ENCODE measurements at places on chromosomes 5 and 9.

GRCh38 chr9:129109952-129110739 is 447 bp downstream of the CRAT start:
- H3K36me3 ChIP-seq: peaks cover 6% of the 10 kb centered on the region
- H3K4me3 ChIP-seq: peak overlapping the region; percentile 100
- peak overlapping the region; percentile 91 for H3K27ac ChIP-seq
- DNase-seq: no peak

DNA sequence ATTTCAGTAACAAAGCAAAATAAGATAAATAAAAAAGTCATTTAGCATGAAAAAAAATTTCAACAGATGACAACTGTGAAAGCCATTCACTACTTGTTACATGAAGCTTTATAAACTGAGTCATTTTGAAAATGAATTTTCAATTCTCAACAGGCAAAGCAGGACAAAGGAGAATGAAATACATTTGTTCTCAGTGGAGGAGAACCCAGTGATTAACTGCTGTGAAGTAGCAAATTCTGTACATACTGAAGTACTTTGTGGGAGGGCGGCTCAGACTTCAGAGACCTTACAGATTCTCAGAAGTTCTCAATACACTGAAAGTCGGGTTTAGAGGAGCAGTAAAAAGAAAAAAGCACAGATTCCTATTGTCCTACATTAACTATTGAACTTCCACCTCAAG is 21.7 kb downstream of the SKIC3 start:
- H3K4me3 ChIP-seq: no peak overlapping the region
- H3K36me3 ChIP-seq: peaks cover 51% of the 10 kb centered on the region
- no peaks in the 10 kb centered on the region for H3K4me1 ChIP-seq
- DNase-seq: no peak
- no peaks in the 10 kb centered on the region for H3K27me3 ChIP-seq

- no peak overlapping the region for H3K4me3 ChIP-seq
- no peak overlapping the region for H3K27ac ChIP-seq
- no peaks in the 10 kb centered on the region for H3K36me3 ChIP-seq
- DNase-seq: no peak
- H3K4me1 ChIP-seq: peaks cover 4% of the 10 kb centered on the region
Observed at GRCh38 chr9:69632768-69633167, 39.4 kb downstream of the APBA1 start.

DNA sequence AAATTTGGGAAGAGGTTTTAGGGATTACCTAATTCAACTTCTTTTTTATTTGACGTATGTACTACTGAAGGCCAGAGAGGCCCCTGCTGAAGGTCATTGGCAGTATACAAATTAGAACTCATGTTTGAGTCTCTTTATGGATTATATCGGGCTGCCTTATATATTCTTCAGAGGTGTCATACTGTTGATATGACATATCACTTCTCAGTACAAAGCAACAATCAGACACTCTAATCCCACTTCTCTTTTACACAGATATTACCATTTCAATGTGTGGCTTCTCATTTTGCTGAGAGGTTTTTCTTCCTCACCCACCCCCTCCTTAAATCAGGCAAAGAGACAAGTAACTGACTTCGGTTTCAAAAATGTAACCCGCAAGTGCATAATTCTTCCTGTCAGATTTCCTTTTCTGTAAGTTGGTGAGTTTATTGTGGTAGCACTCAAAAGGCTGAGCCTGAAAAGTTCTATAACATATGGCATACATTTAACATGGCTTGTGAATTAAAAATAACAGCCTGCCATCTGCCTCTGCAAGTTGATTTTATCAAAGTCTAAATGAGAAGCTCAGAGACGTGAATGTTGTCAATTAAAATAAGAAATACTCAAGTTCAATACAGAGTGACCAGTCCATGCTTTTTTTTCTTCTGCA is 163.6 kb upstream of the RORB start:
- no peaks in the 10 kb centered on the region for H3K36me3 ChIP-seq
- no peak for DNase-seq
- H3K4me3 ChIP-seq: no peak overlapping the region
- H3K4me1 ChIP-seq: no peaks in the 10 kb centered on the region
- H3K27ac ChIP-seq: no peak overlapping the region

- no peak overlapping the region for H3K27ac ChIP-seq
- no peaks in the 10 kb centered on the region for H3K36me3 ChIP-seq
- no peak overlapping the region for H3K4me3 ChIP-seq
- H3K27me3 ChIP-seq: no peaks in the 10 kb centered on the region
- DNase-seq: no peak
Observed at GRCh38 chr5:163938595-163938994, 433.2 kb downstream of the MAT2B start.

GRCh38 chr9:78010445-78010844 is 21.2 kb downstream of the GNAQ start:
- H3K27ac ChIP-seq: no peak overlapping the region
- DNase-seq: no peak
- H3K4me3 ChIP-seq: no peak overlapping the region
- no peaks in the 10 kb centered on the region for H3K36me3 ChIP-seq
- no peaks in the 10 kb centered on the region for H3K27me3 ChIP-seq

- DNase-seq: no peak
- H3K27ac ChIP-seq: no peak overlapping the region
Observed at GRCh38 chr9:78115073-78115472, 83.5 kb upstream of the GNAQ start.

DNA sequence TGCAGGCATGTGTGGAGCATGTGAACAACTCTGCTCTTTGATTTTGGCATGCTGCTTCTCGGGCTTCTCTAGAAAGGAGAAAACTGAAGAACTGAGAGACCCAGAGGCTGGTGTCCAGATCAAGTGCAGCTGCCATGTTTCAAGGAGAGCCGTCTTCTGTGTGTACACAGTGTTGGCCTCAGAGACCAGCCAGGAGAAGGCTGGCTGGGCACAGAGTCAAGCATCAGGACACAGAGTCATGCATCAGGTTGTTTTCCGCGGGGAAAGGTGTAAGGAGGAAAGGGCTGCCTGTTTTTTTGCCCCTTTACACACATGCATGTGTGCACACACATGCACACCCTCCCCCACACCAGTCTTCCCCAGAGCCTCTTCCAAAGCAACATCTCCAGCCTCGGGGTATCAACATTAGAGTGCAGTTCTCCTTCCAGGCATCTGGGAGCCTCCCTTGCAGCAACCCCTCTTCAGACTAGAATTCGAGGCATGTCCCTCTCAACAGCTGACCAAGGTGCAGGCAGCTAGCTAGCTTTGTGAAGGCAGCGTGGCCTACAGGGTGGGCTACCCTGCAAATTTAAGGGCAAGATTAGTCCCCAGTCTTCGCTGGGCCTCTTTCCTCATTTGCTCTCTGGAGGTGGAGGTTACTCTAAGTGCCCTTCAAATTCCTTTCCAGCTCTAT is 180.9 kb downstream of the AOPEP start:
- peak overlapping the region; percentile 49 for H3K27ac ChIP-seq
- H3K36me3 ChIP-seq: no peaks in the 10 kb centered on the region
- H3K4me1 ChIP-seq: peaks cover 15% of the 10 kb centered on the region
- no peaks in the 10 kb centered on the region for H3K27me3 ChIP-seq
- no peak for DNase-seq

- no peaks in the 10 kb centered on the region for H3K27me3 ChIP-seq
- DNase-seq: no peak
- no peaks in the 10 kb centered on the region for H3K36me3 ChIP-seq
- H3K4me3 ChIP-seq: no peak overlapping the region
Observed at GRCh38 chr5:102933316-102933715, 178.2 kb downstream of the PAM start.

DNA sequence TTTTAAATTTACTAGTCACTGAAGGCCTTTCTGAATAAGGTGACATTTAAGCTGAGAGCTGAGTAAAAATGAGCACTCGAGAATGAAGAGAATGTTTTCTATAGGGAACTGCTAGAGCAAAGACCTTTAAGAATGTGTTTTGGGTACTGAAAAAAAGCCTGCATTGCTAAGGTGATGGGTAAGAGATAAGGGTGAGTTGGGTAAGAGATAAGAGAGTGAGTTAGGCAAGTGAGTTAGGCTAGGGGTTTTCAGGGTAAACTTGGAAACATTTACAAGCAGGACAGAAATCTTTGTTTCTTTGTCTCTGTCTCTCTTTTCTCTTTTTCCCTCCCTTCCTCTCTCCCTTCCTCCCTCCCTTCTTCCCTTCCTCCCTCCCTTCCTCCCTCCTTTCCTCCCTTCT is 5.6 kb downstream of the RAD23B start:
- H3K4me1 ChIP-seq: peaks cover 73% of the 10 kb centered on the region
- H3K27me3 ChIP-seq: no peaks in the 10 kb centered on the region
- no peak overlapping the region for H3K4me3 ChIP-seq
- no peak for DNase-seq

DNA sequence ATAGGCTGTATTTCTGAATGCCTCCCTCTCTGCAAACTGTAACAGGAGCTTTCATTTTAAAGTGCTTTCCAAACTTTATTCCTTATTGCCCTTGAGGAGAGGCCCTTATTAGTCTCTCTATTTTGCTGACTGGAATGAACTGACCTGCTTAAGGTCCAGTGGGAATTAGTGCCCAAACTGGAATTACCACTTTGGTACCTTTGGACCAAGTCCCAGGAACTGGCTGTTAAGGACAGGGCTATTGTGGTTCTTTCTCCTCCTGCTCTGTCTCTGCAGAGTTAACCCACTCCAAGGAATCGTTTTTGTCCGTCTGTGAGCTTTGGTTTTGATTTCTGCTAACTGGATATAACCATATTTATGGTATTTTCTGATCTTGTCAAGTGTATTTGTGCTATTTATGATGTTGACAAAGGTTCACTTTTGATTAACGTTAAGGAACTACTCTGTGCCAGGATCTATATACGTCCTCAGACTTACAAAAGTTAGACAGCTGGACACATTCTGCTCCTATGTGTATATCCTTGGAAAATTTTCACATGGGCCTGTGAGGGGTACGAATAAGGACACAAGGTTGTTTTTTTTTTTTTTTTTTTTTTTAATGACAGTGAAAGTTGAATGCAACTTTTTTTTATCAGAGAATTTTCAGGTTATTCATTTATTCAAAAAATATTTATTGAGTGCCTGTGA is 189.1 kb upstream of the ANKRD55 start:
- no peak for DNase-seq
- no peaks in the 10 kb centered on the region for H3K27me3 ChIP-seq
- no peak overlapping the region for H3K27ac ChIP-seq
- no peaks in the 10 kb centered on the region for H3K36me3 ChIP-seq

- H3K27ac ChIP-seq: no peak overlapping the region
- no peaks in the 10 kb centered on the region for H3K4me1 ChIP-seq
- H3K36me3 ChIP-seq: no peaks in the 10 kb centered on the region
- DNase-seq: no peak
- H3K27me3 ChIP-seq: no peaks in the 10 kb centered on the region
Observed at GRCh38 chr5:111851631-111852548, 94.9 kb upstream of the NREP start.

DNA sequence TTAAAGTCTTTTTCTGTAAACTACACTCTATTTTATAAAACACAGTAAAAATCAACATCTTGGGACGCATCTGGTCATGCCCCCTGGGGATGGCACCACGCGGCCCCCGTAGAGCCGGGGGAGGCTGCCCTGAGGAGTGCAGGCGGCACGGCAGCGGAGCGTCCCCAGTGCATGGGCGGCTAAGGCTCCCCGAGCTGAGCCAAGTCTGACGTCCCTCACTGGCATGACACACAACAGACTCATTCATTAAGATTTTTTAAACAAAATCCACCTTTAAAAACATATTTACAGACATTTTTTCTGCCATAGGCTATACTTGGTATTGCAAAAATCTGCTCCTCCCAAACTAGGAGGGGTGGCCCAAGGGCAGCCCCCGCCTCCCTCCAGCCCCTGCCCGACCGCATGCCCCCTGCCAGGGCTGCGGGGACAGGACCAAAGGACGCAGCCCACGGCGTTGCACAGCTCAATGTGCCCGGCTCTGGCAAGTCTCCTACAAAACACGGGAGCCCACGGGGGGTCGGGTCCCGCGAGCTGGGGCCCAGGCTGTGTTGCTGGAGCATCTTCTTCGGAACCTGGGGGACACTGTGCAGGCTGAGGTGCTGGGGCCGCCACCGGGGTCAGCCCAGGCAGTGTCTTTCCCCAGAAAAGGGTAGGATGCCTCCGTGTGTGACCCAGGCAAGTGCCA is 11.8 kb upstream of the SEC16A start:
- H3K27ac ChIP-seq: no peak overlapping the region
- H3K27me3 ChIP-seq: no peaks in the 10 kb centered on the region
- no peak for DNase-seq
- H3K4me3 ChIP-seq: no peak overlapping the region

DNA sequence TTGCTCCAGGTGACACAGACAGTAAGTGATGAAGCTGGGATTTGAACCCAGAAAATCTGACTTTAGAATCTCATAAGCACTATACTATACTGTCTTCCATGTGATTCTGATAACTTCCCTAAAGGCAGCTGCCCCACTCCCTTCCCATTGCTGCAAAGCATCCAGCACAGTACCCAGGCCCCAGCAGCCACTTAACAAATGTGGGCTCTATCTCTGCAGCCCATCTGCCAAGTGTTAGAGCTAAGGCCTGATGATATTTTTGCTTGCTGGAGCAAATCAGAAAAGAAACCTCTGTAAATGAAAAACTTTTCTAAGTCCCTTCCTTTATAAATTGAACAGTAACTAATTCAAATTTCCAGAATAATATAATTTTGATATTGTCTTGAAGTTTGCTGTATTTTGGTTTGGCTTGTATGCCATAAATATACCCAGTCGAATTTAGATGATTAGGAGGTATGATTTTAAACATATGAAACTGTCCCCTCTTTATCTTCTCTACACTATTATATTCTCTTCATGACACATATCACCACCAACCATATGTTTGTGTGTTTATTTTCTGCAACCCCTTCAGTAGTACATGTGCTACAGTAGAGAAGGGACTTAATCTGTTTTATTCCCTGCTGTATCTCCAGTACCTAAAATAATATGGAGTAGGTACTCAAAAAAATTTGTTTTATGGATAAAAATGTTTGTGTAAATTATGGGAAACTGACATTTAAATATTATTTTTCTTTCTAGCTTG is 63.8 kb downstream of the SMIM15 start:
- no peaks in the 10 kb centered on the region for H3K4me1 ChIP-seq
- no peak overlapping the region for H3K4me3 ChIP-seq
- peaks cover 5% of the 10 kb centered on the region for H3K36me3 ChIP-seq
- H3K27ac ChIP-seq: no peak overlapping the region
- H3K27me3 ChIP-seq: no peaks in the 10 kb centered on the region

GRCh38 chr5:124761010-124761409 is 14.6 kb upstream of the ZNF608 start:
- H3K36me3 ChIP-seq: no peaks in the 10 kb centered on the region
- DNase-seq: no peak
- no peaks in the 10 kb centered on the region for H3K4me1 ChIP-seq
- H3K4me3 ChIP-seq: no peak overlapping the region
- no peaks in the 10 kb centered on the region for H3K27me3 ChIP-seq
- no peak overlapping the region for H3K27ac ChIP-seq

DNA sequence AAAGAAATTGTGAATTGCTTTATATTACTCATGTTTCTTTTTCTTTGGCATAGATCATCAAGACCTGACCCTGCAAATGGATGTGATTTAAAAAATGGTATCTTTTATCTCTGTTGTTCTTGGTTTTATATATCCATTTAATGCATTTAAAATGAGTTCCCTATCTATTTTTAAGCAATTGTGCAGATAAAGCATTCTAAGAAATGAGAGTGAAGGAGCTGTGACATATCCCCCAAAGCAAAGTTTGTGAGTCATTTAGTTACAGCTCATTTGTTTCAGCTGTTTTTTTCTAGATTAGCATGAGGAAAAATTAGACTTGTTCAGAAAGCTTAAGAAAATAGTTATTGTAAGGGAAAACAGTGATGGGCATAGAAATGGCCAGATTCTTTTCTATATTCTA is 7.6 kb upstream of the ELOVL7 start:
- no peak overlapping the region for H3K27ac ChIP-seq
- H3K27me3 ChIP-seq: no peaks in the 10 kb centered on the region
- no peaks in the 10 kb centered on the region for H3K4me1 ChIP-seq
- DNase-seq: no peak
- no peaks in the 10 kb centered on the region for H3K36me3 ChIP-seq

GRCh38 chr5:116441223-116441622 is 133.4 kb downstream of the SEMA6A start:
- no peak for DNase-seq
- no peaks in the 10 kb centered on the region for H3K36me3 ChIP-seq
- no peak overlapping the region for H3K4me3 ChIP-seq
- no peaks in the 10 kb centered on the region for H3K4me1 ChIP-seq

All from vagina (tissue), 2 donors.